Activated naive CD4-positive, alpha-beta T cell (primary cell): ENCODE measurements at places on chromosomes 11 and 22.

DNA sequence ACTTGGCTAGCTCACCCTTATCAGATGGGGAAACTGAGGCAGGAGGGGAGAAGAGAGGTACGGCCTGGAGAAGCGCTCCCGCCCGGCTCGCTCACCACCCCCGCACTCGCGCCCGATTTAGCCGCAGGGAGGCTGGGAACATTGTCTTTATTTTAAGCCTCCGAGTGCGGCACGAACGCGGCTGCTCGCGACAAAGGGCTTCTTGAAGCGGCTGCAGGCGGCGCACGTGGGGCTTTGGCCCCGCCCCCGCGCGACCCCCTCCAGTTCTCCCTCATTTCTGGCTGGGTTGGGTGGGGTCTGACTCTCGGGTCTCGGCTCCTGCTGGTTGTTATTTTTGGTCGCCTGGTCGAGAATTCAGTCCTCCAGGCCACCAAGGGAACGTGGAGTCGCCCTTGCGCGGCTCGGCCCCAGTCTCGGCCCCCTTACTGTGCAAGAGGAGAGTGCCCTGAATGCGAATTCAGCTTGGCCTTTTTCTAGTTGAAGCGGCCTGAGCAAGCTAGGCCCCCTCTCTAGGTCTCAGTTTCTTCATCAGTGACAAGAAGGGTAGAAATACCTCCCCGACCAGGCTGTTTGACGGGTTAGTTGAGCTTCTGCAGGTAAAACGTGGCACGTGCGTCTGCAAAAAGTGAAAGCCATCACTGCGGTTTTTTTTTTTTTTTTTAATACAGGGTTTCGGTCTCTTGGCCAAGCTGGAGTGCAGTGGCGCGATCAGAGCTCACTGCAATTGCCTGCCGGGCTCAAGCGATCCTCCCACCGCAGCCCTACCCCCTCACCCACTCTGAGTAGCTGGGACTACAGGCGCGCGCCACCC lies 2.6 kb upstream of the CHRM1 start:
- no peak for DNase-seq

DNA sequence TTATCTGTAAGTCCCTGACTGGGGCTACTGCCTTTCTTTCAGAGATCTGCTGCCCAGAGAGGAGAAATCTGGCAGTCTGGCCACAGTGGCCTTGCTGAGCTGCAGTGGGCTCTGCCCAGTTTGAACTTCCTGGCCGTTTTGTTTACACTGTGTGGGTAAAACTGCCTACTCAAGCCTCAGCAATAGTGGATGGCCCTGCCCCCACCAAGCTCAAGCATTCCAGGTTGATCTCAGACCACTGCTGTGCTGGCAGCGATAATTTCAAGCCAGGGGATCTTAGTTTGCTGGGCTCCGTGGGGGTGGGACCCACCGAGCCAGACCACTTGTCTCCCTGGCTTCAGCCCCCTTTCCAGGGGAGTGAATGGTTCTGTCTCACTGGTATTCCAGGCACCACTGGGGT lies 117.5 kb downstream of the TRPC6 start:
- DNase-seq, result no peak

GRCh38 chr11:62921201-62921572 lies at the start of gene CHRM1:
Gene CHRM1 (minus strand): TSS chr11:62921363. CDS start chr11:62911100, 10,263 bp downstream.
- no peak for DNase-seq

DNA sequence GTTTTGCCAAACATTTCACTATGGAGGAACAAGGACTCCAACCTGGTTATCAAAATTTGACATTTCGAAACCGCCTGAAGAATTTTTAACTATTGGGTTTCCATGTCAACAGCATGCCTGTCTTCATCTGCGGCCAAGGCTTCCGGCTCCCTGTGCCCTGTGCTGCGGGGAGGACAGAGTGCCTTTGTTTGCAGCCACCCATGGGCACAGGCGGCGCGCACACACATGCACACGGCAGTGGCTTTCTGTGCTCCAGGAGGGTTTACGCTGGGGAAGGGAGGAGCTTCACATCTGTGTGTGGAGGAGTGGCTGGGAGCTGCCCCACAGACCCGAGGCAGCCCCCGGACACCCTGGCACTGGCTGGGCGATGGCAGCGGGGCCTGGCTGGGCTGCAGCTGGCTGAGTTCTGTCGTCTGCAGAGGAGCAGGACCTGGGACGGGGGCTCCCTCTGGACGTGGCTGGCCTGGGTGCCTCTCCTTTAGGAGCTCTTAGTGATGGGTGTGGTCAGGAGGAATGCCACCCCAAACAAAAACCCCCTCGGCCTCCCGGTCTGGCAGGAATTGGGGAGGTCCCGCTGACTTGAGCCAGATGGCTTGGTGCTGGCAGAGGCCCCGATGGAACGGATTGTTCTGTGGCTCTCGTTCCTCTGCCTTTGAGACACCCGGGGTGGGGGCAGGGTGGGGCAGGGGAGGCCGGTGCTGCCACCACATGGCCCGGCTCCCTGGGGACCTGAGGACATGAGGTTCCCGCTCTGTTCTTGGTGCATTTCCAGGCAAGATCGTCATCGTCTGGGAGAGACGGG lies 1290.9 kb downstream of the BRD1 start:
- DNase-seq, result no peak

GRCh38 chr11:28346209-28346608 lies 238.0 kb downstream of the METTL15 start:
- no peak for DNase-seq

- DNase-seq, result no peak
Observed at GRCh38 chr11:86990515-86990914, 35.3 kb upstream of the FZD4 start.

DNA sequence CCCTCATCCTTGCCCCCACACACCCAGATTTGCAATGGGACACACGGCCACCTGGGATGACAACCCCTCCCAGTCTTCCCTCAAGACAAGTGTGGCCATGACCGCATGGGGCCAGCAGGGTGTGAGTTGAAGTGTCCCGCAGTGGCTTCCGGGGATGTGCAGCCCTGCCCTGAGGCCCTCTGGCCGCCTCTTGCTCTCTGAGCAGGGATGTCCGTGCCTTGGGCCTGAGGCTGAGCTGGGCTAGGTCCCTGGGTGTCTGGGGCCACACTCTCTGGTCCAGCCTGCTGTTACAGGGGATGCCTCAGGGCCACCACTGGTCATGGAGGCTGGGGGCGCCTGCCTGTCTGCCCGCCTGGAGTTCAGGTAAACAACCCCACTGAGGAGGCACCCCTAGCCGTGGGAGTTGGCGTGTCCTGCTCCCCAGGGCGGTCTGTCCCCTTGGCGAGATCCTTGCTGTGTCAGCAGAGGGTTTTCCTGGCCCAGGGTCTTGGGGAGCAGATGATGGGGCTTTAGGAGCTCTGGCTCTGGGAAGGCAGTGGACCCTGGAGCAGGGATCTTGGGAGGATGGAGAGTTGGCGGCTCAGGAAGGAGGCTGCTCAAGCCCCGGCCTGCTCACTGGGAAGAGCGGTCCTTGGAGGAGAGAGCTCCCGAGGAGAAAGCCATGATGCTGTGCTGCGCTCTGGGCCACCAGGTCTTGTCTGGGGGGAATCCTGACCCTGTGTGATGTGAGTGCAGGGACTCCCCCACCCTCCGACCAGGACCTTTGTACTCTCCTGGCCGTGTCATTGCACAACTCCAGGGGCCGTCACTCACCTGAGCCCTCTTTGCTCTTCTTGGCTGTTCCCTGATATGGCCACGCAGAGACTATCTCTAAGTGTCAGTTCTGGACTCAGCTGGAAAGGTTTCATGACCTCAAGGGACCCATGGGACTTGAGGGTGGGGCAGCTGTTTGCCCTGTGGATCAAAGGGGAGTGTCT lies 67.9 kb downstream of the KCNQ1 start:
- no peak for DNase-seq

GRCh38 chr11:73059915-73060314 lies 82.2 kb downstream of the FCHSD2 start:
- DNase-seq, result no peak

GRCh38 chr22:49657974-49658590 lies 169.6 kb downstream of the BRD1 start:
- no peak for DNase-seq

- no peak for DNase-seq
Observed at GRCh38 chr11:78795621-78796261, 221.1 kb upstream of the NARS2 start.

DNA sequence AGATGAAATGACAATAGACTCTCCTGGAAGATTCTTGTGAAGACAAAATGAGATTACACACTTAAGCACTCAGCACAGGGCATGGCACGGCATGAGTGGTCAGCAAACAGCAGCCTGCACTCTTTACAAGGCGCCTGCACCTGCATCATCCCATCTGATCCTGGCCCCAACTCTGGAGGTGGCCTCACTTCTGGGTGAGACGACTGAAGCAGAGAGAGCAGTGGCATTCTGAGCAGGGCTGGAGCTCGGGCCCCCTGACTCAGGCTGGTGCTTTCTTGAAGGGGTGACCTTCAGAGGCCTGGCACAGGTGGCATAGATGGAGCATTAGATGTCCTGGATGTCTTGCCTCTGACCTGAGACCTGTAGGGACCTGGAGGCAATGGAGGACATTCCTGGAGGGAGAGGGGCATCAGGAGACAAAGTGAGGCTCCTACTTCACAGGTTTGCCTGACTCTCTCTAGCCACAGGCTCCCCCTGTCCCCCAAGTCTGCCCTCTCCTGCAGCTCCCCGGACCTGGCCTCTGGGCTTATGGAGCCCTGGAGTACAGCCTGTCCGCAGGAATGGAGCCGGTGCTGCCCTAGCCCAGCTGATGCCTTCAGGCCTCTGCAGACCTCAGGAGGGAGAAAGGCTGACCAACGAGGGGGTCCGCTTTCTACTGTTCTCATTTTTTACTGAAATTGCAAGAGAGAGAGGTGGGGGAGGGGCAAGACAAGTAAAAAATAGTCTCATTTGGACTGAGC lies 65.5 kb upstream of the THY1 start:
- DNase-seq, result no peak

DNA sequence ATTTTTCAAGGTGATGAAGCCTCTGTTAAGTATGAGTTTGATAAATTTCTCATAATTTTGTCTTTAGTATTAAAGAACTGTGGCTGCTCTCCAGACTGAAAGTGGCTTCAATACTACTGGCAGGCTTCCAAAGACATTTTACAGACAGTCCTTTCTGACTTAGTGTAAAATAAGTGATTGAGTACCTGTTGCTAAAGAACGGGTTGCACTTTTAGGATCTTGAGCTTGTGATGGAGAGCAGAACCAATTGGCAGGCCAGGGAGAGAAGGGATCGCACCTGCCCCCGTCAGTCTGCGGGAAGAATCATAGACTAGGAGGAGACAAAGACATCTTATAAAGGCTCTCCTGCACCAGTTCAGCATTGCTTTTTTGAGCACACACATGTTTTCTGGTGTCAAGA lies 4.4 kb downstream of the NCAM1 start:
- no peak for DNase-seq

GRCh38 chr11:19284881-19285280 lies 44.1 kb upstream of the E2F8 start:
- DNase-seq, result no peak

DNA sequence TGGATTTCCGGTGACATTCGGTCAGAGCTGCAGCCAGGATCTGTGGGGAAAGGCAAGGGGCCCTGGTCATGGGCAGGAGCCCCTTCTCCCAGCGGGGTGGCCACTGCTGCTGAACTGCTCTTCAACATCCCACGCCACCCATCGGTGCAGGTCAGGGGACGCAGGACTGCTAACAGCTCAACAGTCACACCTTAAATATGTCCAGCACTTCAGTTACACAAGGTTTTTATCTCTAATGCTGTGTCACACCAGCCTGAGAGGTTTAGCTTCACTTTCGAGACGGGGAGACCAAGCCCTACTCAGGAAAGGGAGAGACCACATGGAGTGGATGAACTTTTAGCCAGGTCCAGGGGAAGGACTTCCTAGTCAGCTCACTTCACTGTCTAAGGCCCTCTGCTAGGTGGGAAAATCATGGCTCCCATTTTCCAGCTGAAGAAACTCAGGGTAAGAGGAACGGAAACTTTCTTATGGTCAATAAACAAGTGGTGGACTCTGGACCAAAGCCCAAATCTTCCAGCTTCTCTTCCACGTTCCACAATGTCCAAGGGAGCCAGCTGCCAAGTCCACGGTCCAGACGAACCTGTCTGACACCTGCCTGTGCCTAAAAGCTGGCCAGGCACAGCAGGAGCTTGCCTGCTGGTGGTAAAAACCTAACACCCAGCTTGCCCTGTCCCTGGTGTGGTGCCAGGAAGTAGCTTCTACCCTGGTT lies 21.0 kb upstream of the CHADL start:
- no peak for DNase-seq

- DNase-seq, result no peak
Observed at GRCh38 chr11:31487848-31488247, 21.6 kb downstream of the IMMP1L start.

DNA sequence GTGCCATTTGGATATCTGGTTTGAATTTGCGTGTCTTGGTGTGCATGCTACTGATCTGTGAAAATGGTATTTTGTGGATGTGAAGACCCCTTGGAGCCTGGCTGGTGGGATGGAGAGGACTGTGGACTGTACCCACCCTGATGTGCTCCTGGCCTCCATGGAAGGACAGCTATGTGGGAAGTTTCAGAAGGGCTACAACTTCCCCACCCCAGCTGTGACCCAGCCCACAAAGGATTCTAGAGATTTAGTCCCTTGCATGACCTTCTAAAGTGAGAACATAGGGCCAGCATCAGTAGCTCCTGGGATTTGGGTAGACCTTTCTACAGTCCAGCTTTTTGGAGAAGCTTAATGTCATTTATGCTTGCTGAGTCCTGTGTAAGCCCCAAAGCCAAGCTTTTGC lies 173.4 kb downstream of the BCR start:
- DNase-seq, result no peak

DNA sequence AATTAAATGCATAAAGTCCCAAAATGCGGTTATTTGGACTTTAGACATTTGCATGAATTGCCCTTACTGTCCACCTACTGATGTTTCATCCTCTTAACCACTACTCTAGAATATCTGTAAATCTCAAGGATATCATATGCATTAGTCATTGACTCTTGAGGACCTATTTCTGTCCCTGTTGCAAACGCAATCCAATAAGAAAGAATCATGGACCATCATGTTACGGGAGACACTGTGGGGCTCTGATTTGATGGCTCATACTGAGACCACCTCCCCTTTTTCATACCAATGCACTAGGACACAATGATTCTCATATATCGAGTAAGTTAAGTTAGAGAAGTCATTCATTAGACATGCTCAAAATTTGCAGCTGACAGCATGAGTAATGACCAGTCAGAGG lies 14.4 kb downstream of the POU2AF2 start:
- DNase-seq, result no peak

GRCh38 chr11:4041731-4042391 lies 52.7 kb upstream of the RRM1 start:
- DNase-seq, result no peak

DNA sequence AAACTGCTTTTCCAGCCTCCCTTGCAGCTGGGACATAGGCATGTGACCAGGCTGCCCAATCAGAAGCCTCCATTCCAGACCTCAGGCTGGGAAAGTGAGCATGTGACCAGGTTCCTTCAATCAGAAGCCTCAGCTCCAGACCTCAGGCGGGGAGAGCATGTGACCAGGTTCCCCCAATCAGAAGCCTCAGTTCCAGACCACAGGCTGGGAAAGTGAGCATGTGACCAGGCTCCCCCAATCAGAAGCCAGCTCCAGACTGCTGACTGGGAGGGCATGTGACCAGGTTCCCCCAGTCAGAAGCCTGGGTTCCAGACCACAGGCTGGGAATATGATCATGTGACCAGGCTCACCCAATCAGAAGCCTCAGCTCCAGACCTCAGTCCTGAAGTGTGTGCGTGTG lies 11.7 kb upstream of the IL2RB start:
- DNase-seq, result no peak
